Left hindlimb (tissue), 1 donor: ENCODE measurements at places on chromosomes 1 and 21.

DNA sequence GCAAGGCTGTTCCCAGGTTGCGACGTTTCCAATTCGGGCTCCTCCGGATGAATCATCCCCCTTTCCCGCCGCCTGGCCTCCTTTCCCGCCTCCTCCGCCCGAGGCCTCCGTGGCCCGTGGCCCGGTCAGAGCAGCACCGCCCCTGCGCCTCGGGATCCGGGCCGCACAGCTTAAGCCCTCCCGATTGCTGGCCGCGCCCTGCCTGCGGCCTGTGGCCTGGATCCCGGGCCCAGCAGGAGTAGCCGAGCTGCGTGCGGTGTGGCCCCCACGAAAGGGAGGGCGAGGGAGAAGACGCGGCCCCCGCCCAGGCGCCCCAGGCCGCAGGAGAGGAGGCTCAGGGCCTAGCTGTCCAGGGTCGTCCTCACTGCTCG, 1.0 kb downstream of the TMEM200B start:
- peak; percentile 82 for DNase-seq

DNA sequence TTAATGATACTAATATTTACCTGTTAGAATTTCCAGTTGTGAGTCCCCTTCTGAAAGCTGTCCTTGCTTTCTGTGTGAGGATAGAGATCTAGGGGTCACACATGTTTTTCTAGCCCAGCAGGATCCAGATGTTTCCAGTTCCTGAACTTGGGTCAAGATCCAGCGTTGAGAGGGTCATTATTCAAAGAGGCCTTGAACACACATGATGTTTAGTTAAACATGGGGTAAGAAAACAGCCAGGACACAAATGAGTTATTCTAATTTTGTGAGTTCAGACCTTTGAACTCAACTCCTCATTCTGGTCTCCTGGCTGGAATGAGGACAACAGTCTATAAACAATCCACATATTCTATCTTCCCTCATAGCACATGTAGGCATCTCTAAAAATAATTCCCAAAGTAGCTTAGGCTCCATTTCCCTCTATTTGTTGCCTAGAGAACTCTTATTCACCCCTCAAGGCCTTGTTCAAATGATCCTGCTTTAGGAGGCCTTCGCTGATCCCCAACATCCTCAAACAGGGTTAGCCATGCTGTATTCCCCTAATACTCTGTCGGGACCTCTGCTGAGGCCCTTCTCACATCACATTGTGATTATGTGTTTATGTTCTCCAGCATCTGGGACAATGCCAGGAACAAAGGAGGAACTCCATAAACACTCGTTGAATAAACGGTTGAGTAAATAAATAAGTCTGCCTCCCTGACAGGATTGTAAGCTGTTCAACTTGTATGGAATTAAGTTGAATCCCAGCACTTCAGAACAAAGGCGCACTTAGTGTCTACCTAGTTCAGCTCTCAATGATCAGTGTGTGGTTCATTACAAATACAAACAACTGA, 15.0 kb upstream of the KCNN3 start:
- no peak for DNase-seq

- no peak for DNase-seq
Measured at GRCh38 chr1:151947140-151947539, 37.8 kb upstream of the THEM4 start.

- no peak for DNase-seq
Measured at GRCh38 chr1:197916500-197916983, 630 bp upstream of the LHX9 start.

GRCh38 chr1:5551274-5551975, 440.8 kb downstream of the NPHP4 start:
- DNase-seq = no peak
